ENCODE measurements at places on chromosomes 7 and 10. TPM values are rescaled to one million over a fixed set of nuclear protein-coding genes. Genes with fewer than 3 reads are reported as not detected.
A peak's percentile ranks its signal among the peaks of the same experiment; 100 is the strongest.

GRCh38 chr10:47354165-47354564 lies 6.0 kb downstream of the RBP3 start:
- no peak for DNase-seq

The RGR gene
- total RNA-seq: not detected

- no peak for DNase-seq
Measured at GRCh38 chr7:143295870-143296269, 7.7 kb downstream of the CASP2 start.

DNA sequence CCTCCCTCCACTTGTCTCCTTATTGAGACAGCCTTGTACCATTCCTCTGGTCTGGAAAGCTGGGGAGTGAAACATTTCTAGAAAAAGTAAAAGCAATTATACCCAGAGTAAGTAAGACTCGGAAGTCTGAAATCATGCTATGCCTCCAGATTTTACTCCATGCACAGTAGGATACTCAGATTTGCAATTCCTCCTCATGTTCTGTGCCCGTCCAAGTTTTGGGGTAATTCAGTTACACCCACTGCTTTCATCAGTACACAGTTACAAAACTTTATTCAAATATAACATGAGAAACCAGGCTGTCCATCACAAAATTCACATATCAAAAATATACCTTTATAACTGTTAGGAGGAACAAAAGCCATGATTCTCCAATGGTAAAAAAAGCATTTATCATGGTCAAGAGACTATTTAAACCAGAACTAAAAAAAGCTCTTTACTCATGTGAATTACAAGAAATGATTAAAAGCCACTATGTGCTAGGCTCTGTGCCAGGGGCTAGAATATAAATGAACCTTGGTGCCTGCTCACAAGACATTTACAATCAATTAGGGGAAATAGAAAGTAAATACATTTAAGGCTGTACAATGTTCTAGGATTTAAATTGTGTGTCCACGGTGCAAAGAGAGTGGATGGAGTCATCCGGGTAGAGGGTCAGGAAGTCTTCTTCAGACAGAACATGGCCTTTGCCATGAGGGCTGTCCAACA lies 320.2 kb downstream of the ELMO1 start:
- no peak for DNase-seq

DNA sequence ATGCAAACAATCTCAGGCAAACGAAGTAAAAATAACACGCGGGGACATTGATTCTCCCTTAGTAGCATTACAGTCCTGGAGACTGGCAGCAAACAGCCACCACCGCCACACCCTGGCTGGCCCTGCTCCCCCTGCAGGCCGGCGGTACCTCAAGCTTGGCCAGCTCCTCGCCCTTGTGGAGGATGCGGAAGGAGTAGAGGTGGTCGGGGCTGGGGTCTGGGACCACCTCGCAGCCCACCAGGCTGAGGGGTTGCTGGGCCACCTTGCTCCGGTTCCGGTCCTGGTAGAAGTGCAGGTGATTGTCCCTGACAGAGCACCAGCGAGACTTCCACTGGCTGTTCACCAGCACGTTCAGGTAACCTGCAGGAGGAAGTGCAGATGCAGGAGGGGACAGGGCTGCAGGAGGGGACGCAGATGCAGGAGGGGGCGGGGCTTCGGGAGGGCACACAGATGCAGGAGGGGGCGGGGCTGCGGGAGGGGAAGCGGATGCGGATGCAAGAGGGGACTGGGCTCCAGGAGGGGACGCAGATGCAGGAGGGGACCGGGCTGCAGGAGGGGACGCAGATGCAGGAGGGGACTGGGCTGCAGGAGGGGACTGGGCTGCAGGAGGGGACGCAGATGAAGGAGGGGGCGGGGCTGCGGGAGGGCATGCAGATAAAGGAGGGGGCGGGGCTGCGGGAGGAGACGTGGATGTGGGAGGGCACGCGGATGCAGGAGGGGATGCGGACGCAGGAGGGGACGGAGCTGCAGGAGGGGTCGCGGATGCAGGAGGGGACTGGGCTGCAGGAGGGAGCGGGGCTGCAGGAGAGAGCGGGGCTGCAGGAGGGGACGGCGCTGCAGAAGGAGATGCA lies 65.7 kb downstream of the VWA2 start:
- DNase-seq: peak; percentile 59

The KLHDC10 gene
- 50.1 TPM for total RNA-seq

The SPDYE18 gene
- 0.93 TPM for total RNA-seq

The FAM221A gene
- total RNA-seq: 34.4 TPM

GRCh38 chr10:75771606-75772005 lies 340.2 kb downstream of the LRMDA start:
- no peak for DNase-seq

The KIF11 gene
- 25.9 TPM for total RNA-seq

The NANOS1 gene
- total RNA-seq: 2.7 TPM

The VTI1A gene
- 39.4 TPM for total RNA-seq

- DNase-seq: no peak
Measured at GRCh38 chr7:95824616-95825015, 52.3 kb downstream of the DYNC1I1 start.

DNA sequence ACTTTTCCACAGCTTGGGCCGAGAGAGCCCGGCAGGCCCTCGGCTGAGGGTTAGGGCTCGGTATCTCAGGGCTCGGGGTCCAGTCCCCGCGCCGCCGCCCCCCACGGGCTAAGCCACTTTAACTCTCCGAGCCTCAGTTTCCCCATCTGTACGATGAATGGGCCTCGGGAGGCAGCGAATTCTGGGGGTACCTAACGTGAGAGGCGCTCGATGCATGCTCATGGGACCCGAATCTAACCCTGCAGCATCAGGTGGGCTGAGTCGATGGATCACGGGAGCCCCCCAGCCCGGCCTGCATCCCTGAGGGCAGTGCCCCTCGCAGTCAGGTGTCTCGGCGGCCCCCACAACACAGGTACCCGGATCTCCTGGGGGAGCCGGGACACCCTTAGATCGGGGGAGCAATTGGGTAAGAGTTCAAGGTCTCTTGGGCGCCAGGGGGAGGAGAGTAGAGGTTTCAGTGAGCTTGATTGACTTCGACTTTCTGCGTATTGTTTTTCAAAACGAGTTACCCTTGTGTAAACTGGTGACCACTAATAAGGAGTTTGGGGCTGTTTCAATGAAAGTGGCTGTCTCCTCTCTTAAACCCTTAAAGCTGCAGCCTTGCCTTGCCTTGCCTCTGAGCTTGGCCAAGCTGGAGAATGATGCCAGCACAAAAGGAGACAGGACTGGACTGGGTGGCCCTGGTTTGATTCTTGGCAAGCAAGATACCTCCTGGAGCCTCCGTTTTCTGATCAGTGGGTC lies 631 bp downstream of the POR start:
- no peak for DNase-seq

GRCh38 chr10:51892965-51893658 lies 193.7 kb upstream of the CSTF2T start:
- DNase-seq: no peak

GRCh38 chr10:62632071-62632809 lies 172.3 kb upstream of the ADO start:
- no peak for DNase-seq

DNA sequence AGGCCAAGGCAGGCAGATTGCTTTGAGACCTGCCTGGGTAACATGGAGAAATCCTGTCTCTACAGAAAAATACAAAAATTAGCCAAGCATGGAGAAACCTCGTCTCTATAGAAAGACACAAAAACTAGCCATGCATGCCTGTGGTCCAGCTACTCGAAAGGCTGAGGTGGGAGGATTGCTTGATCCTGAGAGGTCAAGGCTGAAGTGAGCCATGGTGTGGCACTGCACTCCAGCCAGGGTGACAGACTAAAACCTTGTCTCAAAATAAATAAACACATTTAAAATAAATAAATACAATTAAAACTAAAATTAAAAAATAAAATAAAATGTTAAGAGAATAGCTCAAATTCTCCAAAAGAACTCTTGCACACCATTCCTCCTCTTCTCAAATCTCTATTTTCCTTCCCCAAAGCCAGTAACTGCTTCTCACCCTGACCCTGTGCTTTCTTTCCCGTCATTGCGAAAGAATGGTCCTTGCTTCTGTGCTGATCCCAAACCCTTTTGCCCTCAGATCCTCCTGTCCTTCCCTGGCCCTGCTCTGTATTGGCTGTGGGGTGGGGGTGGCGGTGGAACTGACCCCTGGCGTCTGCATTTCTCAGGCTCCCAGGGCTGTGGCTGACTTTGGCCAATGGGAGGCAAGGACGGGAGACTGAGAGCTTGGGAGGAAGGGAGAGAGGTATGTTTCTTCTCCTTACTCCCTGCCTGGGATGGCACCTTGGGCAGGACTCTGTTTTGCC lies 12.4 kb downstream of the SRGN start:
- no peak for DNase-seq

DNA sequence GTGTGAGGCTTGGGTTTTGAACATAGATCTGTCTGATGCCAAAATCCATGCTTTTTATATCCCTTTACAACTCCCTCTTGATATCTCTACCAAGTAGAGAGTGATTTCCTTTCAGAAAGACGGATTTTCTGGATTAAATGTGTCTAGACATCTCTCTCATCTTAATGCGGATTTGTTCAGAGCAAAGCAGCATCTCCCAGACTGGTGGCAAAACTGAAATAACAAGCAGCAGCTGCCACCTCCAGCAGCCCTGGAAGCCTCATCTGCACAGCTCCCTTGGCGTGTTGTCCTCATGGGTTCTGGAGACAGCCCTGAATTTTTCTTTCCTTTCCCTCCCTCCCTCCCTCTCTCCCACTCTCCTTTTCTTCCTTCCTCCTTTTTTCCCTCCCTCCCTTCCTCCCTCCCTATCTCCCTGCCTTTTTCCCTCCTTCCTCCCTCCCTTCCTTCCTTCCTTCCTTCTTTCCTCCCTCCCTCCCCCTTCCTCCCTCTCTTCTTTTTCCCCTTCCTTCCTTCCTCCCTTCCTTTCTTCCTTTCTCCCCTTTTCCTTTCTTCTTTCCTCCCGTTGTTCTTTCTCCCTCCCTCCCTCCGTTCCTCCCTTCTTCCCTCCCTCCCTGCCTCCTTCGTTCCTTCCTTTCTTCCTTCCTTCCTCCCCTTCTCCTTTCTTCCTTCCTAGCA lies 639.9 kb downstream of the TYW1 start:
- no peak for DNase-seq

The DPYSL4 gene
- 54.6 TPM for total RNA-seq

DNA sequence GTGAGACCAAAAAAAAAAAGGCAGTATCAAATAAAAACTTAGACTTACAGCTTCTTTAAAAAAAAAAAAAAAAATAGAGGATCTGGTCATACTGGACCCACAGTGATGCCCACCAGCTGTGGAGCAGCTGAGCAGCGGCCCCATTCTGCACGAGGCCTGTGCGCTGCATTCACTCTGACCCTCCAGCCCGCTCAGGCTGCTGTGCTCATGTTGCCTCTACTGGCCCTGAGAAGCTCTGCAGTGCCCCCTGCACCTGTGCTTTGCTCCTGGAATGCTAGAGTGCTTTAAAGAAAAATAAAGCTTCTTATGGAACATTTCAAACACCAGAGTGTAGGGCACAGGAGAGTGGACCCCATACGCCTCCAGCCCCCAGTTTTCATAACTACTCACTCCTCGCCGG lies 33.2 kb downstream of the TMEM120A start:
- no peak for DNase-seq

DNA sequence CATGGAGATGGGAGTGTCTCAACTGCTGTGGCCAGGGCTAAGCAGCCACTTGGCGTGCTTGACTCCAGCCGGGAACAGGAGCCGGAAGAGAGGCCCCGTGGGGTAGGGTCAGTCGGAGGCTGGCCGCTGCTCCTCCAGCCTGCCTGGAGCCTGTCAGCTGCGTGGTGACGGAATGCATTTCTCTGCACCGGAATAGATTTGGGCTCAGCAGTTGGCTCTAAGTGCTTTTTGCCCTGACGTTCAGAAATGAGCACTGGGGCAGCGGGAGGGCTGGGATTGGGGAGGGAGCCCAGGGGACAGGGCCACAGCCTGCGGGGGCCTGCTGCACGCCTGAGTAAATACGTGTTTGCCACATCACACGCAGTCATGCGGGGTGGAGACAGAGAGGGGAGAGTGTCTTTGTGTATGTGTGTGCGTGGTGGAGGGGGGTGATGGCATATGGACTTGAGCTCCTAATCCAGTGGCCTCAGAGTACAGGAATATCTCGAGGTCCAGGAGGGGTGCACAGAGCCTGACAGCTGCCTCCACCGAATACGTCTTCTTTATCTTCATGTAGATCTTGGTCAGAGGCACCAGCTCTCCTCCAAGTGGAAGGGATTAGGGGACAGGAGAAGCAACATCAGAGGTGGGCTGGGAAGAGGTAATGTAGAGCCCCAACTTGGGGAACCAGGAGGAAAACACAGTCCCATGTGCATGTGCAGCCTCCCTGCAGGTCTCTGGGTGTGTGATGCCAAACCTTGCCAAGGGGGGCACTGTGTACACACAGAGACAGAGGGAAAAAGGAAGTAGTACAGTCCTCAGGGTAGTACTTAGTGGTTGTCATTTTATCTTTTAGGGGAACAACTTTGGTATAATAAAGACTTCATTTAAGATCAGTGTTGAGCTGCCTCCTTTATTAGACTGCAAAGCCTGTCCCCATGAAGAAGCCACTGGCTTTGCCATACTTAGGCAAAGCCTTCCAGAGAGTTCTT lies 151.4 kb downstream of the CDH23 start:
- DNase-seq: no peak

DNA sequence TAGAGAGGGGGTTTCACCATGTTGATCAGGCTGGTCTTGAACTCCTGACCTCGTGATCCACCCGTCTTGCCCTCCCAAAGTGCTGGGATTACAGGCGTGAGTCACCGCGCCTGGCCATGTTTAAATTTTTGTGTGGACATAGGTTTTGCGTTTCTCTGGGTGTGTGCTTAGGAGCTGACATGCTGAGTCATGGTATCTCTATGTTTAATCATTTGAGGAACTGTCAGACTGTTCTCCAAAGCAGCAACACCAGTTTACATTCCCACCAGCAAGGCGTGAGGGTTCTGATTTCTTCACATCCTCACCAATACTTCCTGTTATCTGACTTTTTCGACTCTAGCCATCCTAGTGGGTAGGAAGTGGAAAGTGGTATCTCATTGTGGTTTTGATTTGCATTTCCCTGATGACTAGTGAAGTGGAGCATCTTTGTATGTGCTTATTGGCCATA lies 153.7 kb downstream of the DNAJB6 start:
- DNase-seq: no peak

DNA sequence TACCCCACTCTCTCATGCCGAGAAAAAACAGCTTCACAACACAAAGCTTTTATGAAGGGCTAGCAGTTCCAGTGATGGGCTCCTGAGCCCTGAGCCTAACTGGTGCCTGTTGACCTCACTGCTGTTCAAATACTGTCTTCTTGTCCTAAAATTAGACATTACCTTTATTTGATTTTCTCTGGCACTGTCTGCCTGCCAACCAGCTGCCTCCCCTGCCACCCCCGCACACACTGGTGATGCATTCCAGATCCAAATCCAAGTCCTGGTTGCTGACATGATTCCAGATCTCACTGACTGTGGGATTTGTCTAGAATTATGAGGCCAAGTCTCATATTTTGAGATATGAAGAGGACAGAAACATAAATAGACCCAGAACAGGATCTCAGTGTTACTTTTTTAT lies 816.2 kb downstream of the NRG3 start:
- no peak for DNase-seq

DNA sequence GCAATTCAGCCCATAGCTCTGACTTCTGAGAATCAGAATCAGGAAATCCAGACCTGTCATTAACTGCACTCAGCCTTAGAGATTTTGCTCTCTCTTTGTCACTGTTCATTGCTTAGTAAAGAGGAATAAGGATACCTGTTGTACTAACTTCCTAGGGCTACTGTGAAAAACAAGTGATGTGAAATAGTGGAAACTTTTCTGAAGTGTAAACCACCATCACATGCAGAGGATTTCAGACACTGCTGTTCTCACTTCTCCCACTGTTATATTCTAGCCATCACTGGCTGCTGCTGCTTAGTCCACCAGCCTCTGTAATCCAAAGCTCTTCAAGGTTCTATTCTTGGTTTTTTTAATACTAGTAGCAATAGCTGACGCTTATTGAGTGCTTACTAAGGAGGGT lies 129.6 kb upstream of the CCDC6 start:
- no peak for DNase-seq
